Activated T-helper 9 cell treated with anti-CD3 and anti-CD28 coated beads, Interleukin-2, amount 50 U/mL, for 16 hours (primary cell): ENCODE measurements at places on chromosomes 5 and 9.

DNA sequence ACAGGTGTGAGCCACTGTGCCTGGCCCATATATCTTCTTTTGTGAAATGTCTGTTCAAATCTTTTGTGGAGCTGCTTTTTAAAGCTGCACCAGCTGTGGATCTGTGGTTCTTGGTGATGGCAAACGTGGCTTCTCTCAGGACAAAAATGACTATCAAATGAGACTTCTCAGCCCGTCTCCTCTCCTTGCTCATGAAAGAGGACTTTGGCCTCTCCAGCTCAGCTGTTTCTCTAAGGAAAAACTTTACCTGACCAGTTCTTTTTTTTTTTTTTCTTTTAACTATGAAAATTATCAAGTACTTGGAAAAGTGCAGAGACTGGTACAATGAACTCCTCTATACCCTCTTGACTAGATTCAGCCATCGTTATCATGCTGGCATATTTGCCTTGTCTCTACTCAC, 44.8 kb downstream of the RALGPS1 start:
- DNase-seq, result no peak

GRCh38 chr9:87816036-87816435, 66.6 kb upstream of the SPATA31E1 start:
- no peak for DNase-seq

- DNase-seq, result no peak
Measured at GRCh38 chr9:15346837-15347236, 39.8 kb upstream of the TTC39B start.

DNA sequence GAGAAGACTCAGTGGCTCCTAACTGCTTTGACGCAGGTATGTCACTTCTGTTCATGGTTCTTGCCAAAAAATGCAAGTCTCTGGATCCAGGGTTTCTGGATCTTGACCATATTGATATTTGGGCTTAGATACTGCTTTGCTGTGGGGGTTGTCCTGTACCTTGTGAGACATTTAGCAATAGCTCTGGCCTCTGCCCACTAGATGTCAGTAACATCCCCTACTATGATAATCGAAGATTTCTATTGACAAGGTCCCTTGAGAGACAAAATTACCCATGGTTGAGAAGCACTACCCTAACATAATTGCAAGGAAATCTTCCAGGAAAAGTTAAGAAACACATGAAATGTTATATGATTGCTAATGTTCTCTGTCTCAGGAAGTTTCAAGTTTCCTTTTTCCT, 285.4 kb downstream of the TMEM232 start:
- no peak for DNase-seq

DNA sequence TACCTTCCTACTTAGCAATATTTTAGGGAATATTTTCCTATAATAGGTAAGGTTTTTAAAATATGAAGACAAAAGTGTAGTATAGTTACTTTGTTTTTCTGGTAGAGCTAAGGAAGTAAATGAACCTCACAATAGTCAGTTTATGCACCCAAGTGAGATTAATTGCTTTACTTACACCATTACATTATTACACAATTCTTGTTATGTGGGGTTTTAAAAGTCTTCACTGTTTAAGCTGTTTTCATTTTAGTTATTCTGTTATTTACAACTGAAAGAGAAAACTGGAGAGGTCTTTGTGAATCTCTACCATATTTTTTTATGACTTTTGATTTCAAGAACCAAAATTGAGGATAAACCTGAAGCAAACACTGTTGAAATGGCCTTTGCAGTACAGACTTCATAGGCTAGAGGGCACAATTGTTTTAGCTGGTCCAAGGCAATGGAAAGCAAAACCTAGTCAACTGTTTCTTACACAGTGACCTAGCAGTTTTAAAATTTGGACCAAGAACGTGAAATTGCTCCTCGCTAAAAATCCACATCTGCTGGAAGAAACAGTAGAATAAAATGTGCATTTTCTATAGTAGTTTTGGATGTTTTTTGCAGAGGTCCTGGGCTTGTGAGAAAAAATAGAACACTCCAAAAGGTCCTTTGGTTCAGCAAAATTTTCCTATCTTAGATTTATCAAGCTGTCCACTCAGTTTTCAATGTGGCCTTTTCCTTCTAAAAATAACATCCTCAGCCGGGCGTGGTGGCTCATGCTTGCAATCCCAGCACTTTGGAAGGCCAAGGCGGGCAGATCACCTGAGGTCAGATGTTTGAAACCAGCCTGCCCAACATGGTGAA, 66.4 kb upstream of the FER start:
- DNase-seq, result no peak
